ENCODE measurements at places on chromosomes 12 and 14.

- no peak for DNase-seq
Measured at GRCh38 chr12:114185036-114185435, 218.9 kb upstream of the RBM19 start.

- no peak for DNase-seq
Measured at GRCh38 chr14:73255005-73255400, 17.7 kb downstream of the PAPLN start.

- no peak for DNase-seq
Measured at GRCh38 chr14:100192250-100192671, 32.8 kb upstream of the DEGS2 start.

GRCh38 chr14:104888489-104889374 lies 23.7 kb downstream of the CEP170B start:
- DNase-seq: no peak

DNA sequence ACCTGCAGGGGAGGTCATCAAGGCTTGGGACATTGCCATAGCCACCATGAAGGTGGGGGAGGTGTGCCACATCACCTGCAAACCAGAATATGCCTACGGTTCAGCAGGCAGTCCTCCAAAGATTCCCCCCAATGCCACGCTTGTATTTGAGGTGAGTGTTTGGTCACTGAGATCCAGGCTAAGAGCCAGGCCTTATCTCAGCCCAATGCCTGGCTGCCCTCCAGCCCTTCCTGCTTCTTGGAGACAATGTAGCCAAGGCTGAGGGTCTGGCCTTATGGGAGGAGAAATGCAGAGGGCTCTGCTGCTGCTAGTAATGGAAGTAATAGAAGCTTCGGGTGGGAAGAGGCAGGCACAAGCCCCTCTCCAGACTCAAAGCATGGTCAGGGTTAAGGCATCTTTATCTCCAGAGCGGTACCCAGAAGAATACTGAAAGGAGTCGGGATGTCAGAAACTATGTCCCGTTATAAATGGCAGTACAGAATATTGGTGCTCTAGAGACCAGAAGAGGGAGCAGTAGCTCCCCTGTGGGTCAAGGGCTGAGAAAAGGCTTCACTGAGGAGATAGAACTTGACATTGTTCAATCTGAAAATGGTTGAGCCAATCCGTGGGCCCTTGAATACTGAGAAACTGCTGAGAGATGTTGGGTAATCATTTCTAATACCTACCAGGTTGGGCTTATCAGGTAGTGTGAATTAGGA lies 3.1 kb downstream of the FKBP4 start:
- DNase-seq: no peak

- no peak for DNase-seq
Measured at GRCh38 chr12:50401500-50402081, 906 bp downstream of the LARP4 start.

GRCh38 chr12:115504306-115505290 lies 772.9 kb downstream of the MED13L start:
- no peak for DNase-seq

- no peak for DNase-seq
Measured at GRCh38 chr12:116259800-116260577, 17.5 kb downstream of the MED13L start.

- no peak for DNase-seq
Measured at GRCh38 chr14:91996948-91997371, 42.9 kb downstream of the TRIP11 start.

GRCh38 chr14:103164779-103165178 lies 41.5 kb downstream of the TNFAIP2 start:
- DNase-seq: no peak

GRCh38 chr14:75201087-75201486 lies 24.7 kb upstream of the TMED10 start:
- DNase-seq: no peak

DNA sequence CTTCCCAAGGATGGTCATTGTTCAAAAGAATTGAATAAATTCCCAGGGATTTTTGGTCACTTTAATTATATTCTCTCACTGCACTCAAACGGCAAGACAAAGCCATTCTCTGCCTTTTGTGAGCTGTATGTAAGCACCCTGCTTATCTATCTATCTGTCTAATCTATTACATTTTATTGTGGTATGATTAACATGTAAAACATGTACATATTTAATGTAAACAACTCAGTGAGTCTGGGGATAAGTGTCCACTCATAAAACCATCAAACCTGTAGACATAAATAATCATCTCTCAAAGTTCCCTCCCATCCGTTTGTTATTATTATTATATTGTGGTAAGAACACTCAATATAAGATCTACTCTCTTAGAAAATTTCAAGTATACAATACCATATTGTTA lies 167.1 kb downstream of the CAND1 start:
- DNase-seq: no peak

DNA sequence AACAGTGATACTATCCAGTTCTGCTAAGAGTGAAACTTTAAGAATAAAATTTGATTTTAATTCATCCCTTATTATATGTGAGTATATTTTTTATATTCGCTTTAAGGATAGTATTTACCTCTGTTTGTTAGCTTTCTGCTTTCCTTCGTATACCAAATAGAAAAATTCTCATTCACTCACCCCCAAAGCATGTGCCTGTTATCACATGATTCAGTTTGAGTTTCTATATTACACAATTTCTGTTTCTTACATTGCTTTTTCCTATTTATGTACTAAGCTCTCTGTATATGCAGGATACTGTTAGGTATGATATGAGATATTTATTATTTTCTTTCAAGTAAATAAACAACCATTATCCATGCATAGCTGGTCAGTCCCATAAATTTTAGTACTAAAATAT lies 275.2 kb downstream of the FBXL14 start:
- DNase-seq: no peak

GRCh38 chr14:50064993-50065392 lies 51.4 kb downstream of the VCPKMT start:
- DNase-seq: no peak

DNA sequence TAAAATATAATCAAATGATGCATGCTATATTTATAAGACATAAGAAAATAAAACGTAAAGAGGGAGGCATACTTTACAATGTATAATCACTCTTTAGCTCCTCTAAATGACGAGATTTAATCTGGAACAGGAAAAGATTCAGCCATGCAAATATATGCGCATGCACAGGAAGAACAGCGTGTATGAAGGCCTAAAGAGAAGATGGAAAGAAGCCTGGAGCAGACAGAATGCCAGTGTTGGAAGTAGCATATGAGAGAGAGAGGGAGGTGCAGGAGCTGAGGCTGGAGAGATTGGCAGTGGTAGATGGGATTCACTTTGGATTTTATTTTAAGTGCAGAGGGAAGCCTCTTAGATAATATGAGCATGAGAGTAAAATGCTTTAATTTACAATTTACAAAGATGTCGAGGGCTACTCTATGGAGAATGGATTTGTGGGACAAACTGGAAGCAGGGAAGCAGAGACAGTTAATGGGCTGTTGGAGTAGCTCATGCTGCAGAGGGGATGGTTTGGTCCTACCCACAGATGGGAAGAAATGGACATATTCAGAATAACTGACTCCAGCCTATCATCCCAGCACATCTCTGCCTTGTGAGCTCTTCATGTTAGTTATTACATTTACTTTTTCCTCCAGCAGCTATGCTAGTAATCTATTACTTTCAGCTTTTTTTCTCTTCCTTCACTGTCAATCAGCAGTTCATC lies 411.1 kb downstream of the TMTC2 start:
- no peak for DNase-seq

- DNase-seq: no peak
Measured at GRCh38 chr12:99334285-99335056, 313.1 kb upstream of the GARIN6 start.

- no peak for DNase-seq
Measured at GRCh38 chr12:108308395-108309085, 30.6 kb downstream of the CMKLR1 start.

GRCh38 chr14:77343662-77344061 lies 22.8 kb downstream of the GSTZ1 start:
- DNase-seq: no peak

GRCh38 chr14:45332360-45332988 lies 79.5 kb upstream of the MIS18BP1 start:
- DNase-seq: no peak

DNA sequence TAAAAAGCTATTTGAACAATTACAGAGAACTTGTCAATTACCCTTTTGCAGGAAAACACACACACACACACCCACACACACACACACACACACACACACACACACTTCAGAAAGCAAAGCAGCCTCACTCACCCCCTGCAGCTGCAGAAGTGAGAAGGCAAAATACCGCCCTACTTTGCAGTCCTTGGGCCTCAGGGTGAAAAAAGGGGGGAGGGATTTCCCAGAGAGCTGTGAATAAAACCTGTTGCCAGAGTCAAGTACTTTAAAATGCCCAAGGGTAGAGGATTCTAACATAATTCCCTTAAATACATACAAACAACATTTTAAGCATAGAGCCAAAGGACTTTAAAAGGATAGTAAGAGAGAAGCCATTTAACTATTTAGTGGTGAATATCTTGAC lies 285.9 kb downstream of the MDGA2 start:
- no peak for DNase-seq

GRCh38 chr12:47361389-47362021 lies 281.7 kb upstream of the AMIGO2 start:
- peak; percentile 10 for DNase-seq

GRCh38 chr14:76348898-76349297 lies 27.0 kb upstream of the ESRRB start:
- DNase-seq: no peak

GRCh38 chr12:52634266-52635056 lies 16.1 kb upstream of the KRT73 start:
- DNase-seq: no peak

- DNase-seq: no peak
Measured at GRCh38 chr12:105892362-105892910, 246.3 kb downstream of the NUAK1 start.

- no peak for DNase-seq
Measured at GRCh38 chr12:87820524-87821202, 208.5 kb downstream of the C12orf50 start.

GRCh38 chr14:22791301-22791700 lies 23.9 kb downstream of the SLC7A7 start:
- DNase-seq: no peak

GRCh38 chr12:69309461-69309860 lies 38.7 kb upstream of the LYZ start:
- no peak for DNase-seq
